ENCODE measurements at places on chromosomes 16 and 17.

DNA sequence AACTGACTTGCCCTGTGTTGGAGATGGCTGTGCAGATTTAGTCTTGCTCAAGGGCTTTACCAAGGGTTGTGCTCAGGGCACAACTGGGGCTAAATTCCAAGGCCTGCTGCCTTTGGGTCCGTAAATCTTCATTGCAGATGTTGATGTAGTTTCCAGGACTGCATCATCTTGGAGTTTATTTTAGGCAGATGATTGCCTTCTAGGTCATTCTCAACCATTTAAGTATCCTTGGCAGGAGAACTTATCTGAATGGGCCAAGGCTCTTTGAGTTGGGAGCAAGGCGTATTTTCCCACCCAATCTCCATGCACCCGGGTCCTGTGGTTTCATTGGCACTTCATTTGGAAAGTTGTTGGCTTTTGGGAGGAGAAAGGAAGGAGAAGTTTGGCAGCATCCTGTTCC is 200.3 kb downstream of the MSI2 start:
- DNase-seq = no peak

DNA sequence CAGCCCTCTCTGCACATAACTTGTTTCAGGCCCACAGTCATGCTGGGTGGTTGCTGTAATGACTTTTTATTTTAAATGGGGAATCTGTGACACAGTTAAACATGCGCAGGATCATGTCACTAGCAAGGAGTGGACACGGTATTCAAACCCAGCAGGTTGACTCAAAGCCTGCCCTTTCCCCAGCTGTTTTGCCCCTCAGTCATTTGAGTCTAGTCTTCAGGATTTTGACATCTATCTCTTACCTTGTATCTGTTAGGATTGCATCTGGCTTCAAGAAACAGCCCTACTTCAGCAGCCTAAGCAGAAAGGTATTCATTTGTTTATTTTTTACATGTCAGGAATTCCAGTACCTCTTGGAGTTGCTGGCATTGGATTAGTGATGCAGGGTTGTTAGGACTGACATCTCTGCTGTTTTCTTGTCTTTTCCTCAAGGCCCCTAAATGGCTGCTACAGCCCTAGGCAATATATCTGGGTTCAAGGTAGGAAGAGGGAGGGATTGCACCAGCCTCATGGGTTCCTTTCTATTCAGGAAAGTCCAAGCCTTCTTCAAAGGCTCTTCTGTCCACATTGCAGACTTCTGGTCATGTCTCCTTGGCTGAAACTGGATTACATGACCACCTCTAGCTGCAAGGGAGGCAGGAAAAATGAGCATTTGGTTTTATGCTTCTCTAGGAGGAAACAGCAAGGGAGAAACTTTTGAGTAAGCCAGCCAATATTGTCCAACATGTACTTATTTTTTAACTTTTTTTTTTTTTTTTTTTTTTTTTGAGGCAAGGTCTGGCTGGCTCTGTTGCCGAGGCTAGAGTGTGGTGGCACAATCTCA is 22.8 kb downstream of the ABCC1 start:
- no peak for DNase-seq

- no peak for DNase-seq
These were observed 483 bp downstream of the RPA1 start for GRCh38 chr17:1830288-1830687.

GRCh38 chr17:43966276-43966675 is 12.5 kb upstream of the PYY start:
- no peak for DNase-seq

DNA sequence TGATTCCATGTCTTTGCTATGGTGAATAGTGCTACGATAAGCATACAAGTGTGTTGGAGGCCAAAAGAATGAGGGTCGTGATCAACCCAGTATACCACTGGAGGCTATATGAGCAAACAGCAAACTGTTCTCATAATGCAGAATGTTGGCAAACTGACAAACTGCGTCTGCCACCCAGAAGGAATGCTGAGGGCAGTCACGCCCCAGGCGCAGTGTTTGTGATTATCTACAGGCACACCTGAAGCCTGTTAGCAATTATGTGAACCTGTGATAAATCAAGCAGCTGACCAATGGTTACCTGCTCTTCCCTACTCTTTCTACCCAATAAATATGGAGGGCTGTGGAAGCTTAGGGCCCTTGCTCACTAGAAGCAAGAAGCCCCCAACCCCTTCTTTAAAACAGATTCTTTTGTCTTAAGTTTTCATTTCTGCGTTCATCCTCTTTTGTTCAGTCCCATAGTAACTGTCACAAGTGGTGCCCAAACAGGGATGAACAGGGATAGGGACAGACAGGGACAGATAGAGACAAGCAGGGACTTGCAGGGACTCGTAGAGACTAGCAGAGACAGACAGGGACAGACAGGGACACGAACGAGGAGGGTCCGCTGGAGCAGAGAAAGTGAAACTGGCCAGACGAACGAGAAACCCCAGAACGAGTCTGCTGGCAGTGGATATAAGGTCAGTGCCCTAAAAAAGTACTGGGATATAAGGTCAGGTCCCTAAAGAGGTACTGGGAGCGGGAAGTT is 25.1 kb downstream of the CD300LG start:
- no peak for DNase-seq

Measured in AG09319 (cell line).